Left ventricle myocardium superior (tissue), 1 donor: ENCODE measurements at places on chromosomes 5 and 9. TPM values are rescaled to one million over a fixed set of nuclear protein-coding genes. Genes with fewer than 3 reads are reported as not detected.

GRCh38 chr5:154058055-154059038 is 19.6 kb downstream of the MFAP3 start:
- DNase-seq = no peak

The GFRA3 gene
- total RNA-seq = 0.72 TPM

DNA sequence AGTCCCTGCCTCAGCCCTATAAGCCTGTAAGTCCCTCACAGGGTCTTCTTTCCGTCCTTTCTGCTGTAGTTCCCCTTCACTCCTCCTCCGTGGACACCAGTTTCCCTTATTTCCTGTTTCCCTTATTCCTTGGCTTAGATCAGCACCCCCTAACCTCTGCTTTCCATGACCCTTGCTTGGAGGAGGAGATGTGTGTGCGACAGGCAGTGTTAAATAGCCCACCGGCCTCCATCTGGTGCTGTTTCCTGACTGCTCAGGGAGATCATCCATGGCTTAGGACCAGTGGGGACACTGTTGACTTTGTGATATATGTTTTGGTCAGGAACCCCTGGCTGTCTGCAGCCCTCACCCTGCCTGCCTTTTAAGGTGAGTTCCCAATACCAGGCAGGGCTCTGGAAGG is 34.1 kb upstream of the PSD2 start:
- DNase-seq = no peak

GRCh38 chr5:151490627-151491026 is 43.2 kb downstream of the SLC36A1 start:
- DNase-seq = no peak

The PCDHB7 gene
- 0.77 TPM for total RNA-seq

- no peak for DNase-seq
Observed at GRCh38 chr5:67725604-67726003, 490.0 kb upstream of the PIK3R1 start.
